A549 treated with Mapracorat at 1 μM for 4 hours (cell line): ENCODE measurements at places on chromosomes 6 and 20. TPM values are rescaled to one million over a fixed set of nuclear protein-coding genes. Genes with fewer than 3 reads are reported as not detected.

PROKR2 gene
- total RNA-seq, result not detected in 5 replicates

SPATS1 gene
- total RNA-seq, result not detected in 5 replicates

EEF1A2 gene
- 132 to 182 TPM (median 150 TPM) in 5 replicates for total RNA-seq

CLIC5 gene
- not detected in 5 replicates for total RNA-seq

SLC52A3 gene
- 0.32 to 0.57 TPM (median 0.48 TPM) in 5 replicates for total RNA-seq

MMS22L gene
- 10.5 to 12.4 TPM (median 11.5 TPM) in 5 replicates for total RNA-seq

RIPOR3 gene
- total RNA-seq, result 0.06 TPM in 1 of 5 replicates, not detected in the others

CST7 gene
- not detected in 5 replicates for total RNA-seq

SCGN gene
- total RNA-seq, result 0.12 to 0.37 TPM (median 0.31 TPM) in 4 of 5 replicates, not detected in the other

EYA2 gene
- 1.7 to 2.6 TPM (median 2.3 TPM) in 5 replicates for total RNA-seq

SLPI gene
- total RNA-seq, result 7.2 to 15.2 TPM (median 11.4 TPM) in 5 replicates

GJA10 gene
- not detected in 5 replicates for total RNA-seq

SAMD5 gene
- 0.43 to 0.88 TPM (median 0.60 TPM) in 5 replicates for total RNA-seq

ECT2L gene
- total RNA-seq, result not detected in 5 replicates

DACT2 gene
- total RNA-seq, result 0.04 to 0.14 TPM (median 0.08 TPM) in 5 replicates

BMP5 gene
- total RNA-seq, result 0.04 TPM in 1 of 5 replicates, not detected in the others

SYNGAP1 gene
- 3.2 to 9.3 TPM (median 4.4 TPM) in 5 replicates for total RNA-seq

HLA-DQB2 gene
- not detected in 5 replicates for total RNA-seq

DLL1 gene
- 0.12 to 0.35 TPM (median 0.15 TPM) in 5 replicates for total RNA-seq

SMLR1 gene
- not detected in 5 replicates for total RNA-seq

EFCAB8 gene
- total RNA-seq, result not detected in 5 replicates
